ENCODE measurements at places on chromosomes 6 and 20.

- no peak for DNase-seq
Observed at GRCh38 chr20:10622657-10623418, 51.0 kb downstream of the JAG1 start.

DNA sequence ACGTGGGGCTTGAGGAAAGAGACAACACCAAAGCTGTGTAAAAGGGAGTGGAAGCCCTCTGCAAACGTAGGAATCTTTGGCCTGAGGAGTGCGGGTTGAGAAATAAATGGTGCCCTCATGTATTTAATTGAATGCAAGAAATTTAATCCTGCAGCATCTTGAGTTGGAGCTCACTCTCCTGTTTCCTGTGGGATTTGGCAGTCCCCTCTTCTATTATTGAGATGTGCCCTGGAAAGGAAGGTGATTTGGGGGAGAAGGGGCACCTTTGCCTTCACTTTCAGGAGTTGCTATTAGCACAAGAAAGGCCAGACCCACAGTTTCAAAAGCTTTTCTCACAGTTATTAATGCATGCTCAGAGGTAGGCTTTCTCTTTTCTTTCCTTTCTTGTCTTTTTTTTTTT lies 201.4 kb upstream of the HDDC2 start:
- DNase-seq, result no peak

- no peak for DNase-seq
Observed at GRCh38 chr20:40932436-40932835, 96.2 kb upstream of the TOP1 start.

DNA sequence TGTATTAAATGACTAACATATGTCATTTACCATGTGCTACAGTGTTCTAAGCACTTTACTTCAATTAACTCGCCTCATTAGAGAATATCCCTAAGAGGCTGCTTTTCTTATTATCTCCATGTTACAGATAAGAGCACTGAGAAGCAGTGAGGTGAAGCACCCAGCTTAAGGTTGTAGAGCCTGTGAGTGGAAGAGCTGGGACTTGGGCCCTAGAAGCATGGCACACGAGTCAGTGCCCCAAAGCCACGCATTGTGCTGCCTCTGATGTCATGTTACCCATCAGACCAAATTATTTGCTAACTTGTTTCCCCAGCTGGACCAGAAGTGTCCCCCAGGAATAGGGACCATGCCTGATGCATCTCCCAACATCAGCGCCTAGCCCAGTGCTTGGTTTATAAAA lies 34.1 kb downstream of the POFUT1 start:
- no peak for DNase-seq

DNA sequence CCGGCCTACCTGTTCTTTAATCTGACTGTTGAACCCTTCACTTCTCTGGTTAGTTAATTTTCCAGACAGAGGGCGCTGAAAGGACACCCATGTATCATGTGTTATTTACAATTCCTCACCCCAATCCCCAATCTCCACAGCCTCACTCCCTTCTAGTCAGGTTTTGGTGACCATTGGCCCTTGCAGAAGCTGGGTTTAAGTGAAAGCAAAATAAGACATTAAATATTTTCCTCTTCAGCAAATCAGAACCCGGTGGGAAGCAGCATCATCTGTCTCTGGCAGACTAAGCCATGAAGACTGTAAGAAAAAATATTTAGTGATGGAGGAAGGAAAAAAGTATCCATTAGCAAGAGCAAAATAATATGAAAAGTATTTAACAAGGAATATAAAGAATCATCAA lies 9.4 kb upstream of the HLA-DQA1 start:
- no peak for DNase-seq

GRCh38 chr20:48139262-48140041 lies 354.2 kb upstream of the SULF2 start:
- no peak for DNase-seq

GRCh38 chr20:3420211-3420707 lies 12.8 kb upstream of the DNAAF9 start:
- peak; percentile 65 for DNase-seq

- DNase-seq, result no peak
Observed at GRCh38 chr20:61608275-61609085, 356.4 kb downstream of the CDH4 start.

DNA sequence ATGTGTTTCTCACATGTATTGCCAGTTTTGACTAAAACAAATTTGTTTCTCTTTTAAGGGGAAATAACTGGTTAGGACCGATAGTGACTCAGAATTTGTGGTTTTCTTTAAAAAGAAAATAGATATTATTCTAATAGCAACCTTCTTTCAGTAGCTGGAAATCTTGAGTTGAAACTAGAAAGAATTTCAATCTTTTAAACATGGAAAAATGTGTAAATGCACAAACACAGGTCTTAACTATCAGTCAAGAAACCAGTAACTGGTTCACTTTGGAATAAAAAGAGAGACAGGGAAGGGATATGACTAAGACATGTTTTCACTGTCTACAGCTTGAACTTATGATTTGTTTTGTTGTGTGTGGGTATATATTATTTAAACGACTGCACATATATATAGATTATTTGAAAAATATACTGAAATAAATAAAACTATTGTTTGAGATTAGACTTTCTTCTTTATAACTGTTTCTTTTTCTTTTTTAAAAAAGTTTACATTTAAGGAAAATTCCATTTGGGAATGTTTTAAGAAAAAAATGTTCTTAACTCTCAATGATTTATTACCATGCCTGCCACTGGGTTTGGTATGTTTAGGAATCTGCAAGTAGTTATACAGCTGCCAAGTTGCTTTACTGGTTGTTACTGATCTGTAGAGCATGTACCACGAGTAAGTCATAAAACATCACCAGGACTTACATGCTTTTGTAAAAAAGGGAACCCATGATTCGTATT lies 753.3 kb upstream of the MARCKS start:
- DNase-seq, result no peak

DNA sequence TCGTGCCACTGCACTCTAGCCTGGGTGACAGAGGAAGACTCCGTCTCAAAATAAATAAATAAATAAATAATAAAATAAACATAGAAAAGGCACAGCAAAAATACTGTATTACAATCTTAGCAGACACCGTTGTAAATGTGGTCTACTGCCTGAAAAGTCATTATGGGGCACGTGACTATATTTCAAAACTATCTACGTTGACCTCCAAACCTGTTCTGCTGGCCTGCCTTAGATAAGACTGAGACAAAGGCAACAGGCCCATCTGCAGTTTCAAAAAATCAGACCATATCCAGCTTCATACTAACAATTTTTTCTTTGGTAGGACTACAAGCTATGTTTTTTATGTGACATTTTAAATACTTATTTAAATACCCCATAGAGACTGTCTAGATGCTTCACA lies 59.1 kb downstream of the AGPAT4 start:
- DNase-seq, result no peak

DNA sequence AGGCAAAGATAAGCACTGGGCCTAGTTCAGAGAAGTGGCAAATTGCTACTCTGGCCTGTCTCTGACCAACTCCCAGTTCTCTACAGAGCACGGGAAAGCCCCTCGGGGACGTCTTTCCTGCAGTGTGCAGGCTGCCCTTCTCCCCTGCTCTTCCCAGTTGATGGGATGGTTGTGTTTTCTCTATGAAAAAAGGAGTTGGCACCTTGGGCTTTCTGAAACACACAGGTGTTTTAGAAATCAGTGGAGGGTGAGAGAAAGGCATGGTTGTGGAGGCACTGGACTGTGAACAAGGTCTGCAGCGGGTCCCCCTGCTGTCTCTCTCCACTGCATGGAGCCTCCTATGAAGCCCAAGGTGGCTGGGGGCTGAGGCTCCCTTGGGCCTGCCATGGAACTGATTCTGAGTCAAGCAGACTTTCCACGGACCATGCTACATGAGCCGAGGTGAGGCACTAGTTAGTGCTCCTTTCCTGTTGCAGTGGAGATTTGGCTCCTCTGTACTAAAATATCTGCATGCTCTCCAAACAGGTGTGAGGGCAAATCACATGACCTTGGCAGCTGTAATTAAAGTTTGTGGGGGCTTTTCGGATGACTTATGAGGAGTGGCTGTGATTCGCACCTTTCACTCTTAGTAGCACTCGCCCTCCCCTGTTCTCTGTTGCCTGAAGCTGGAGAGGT lies 16.3 kb downstream of the GTSF1L start:
- no peak for DNase-seq

GRCh38 chr6:148577687-148578488 lies 168.9 kb upstream of the UST start:
- DNase-seq, result no peak

- no peak for DNase-seq
Observed at GRCh38 chr6:122717350-122717749, 62.2 kb upstream of the FABP7 start.

DNA sequence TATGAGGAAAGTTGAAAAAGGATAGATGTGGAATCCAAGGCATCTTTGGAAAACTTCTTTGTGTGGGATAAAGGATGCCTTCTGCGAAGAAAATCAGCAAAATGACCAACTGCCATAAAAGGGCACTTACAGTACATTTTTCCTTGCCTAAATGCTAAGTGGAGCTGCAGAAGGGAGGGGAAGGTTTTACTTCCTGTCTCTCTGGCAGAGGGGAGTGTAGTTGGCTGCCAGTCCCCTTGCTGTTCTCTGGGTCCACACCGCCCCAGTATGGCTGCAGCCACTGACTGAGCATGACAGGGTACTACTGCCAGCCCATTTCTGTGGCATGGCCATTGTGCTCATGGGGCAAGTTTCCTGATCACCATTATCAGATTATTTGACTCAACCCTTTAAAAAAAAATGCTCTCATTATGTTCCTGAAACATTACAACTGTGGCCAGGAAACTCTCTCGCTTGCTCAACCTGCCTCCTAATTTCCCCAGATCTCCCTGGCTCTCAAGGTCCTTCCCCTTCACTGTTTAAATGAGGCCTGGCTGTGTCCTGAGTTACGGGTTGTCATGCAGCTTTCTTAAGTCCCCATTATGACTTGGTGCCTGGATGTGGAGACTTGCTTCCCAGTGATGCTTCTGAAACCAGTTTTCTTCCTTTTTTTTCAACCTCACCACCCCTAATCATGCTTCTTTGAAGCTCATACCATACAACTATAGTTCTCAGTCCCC lies 34.5 kb upstream of the FAM184A start:
- no peak for DNase-seq

DNA sequence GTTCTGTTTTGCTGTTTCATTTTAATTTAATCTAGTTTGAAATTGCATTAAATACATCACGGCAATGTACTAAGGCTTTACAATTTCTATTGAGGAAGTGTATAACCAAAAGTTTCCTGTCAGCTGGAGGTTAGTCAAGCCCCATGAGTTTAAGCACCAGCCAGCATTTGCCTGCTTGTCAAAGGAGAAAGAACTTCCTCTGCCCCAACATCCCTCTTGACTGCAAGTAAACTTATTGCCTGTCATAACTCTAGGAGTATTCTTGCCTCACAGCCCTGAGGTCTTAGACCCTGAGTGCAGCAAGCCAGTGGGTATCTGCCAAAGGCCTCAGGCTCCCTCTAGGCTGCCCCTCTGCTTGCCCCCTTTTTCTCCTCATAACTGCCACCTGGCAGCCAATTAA lies 106.7 kb upstream of the INSM1 start:
- DNase-seq, result no peak

- DNase-seq, result peak; percentile 91
Observed at GRCh38 chr6:3251462-3252314, 7.1 kb upstream of the PSMG4 start.

DNA sequence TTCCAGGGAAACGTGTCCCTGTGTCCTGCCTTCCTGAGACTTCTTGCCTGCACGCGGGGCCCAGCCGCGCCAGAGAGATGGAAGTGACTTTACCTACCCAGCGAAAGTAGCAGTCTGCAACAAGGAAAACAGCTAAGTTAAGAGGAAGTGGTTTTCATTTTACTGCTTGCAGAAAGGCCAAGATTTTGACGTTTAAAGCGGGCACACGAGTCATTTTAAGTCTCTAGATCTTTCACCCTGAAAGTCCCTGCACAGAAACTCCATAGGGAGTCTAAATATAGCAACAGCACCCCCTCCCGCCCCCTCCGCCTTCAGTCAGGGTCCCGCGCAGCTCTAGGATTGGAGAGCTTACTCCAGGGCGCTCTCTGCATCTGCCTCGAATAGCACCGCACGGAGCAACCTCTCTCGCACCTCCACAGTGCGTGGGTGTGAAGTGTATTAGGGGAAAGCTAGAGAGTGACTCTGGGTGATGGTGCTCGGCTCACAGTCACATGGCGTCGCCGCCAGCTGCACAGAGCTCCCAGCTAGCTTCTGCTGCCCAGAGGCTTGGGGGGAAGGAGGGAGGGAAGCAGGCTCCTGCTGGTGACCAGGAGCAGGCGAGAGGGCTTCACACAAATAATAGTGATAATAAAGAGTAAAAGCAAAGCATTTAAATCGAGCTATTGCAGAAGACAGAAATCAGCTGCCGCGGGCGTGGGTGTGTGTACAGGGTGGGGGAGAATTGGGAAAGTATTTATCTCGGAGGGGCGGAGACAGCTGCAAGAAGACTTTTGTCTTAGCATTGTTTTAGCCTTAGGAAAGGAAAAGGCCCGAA lies 1.8 kb upstream of the KCNQ5 start:
- DNase-seq, result peak; percentile 89

DNA sequence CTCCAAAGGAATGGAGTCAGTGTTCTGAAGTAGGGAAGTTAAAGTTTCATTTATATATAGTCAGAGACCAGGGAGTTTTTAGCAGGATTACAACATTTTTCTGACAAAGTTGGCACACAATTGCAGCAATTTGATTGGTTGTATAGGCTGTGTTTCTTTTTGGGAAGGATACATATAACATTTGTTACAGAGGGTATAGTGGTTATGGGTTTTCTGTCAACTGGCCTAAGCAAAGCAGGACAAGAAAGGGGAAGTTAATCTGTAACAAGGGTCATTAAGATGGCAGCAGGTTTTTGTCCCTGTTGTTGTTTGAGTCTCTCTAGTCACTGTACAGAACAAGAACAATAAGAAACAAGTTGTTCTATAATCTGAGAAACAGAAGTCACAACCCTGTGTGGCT lies 41.4 kb downstream of the TPD52L1 start:
- no peak for DNase-seq

GRCh38 chr6:41687501-41688175 lies 47.8 kb downstream of the TFEB start:
- no peak for DNase-seq

DNA sequence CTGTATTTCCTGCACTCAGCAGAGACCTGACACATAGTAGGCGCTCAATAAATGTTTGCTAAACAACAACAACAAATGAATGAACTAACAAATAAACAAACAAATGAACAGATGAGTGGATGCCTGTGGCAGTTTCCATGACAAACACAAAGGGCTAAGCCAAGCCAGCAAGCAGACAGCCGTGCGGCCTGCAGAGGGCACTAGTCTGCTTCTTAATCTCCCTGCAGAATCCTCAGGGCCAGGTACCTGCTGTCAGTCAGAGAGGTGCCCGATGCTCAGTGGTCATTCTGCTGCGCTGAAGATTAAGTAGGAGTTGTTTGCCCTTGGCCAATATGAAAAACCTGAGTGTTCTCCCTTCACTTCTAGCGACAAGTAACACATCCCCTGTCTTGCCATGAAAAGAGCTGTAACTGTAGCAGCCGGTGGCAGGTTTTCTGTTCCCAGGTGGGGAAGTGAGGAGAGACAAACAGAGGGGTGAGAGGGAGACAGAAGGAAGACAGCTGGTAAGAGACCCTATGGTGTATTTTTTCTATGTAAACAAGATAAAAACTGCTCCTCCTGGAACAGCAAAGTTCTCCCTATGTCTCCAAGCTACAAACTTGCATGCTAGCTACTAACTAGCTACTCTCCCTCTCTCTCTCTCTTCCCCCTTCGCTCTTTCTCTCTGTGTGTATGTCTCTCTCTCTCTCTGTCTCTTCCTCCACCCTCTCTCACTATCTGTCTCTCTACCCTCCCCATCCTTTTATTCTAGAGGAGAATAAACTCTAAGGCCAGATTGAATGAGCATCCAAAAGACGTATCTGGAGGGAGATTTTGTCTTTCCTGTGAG lies at the start of gene MC3R:
TSS of gene MC3R (plus strand) at position 779 of the 829 bp plus-strand sequence. CDS start 112 bp downstream, outside the sequence.
- peak; percentile 64 for DNase-seq

All from activated CD8-positive, alpha-beta memory T cell treated with anti-CD3 and anti-CD28 coated beads for 24 hours (primary cell).